ENCODE measurements at places on chromosomes 2 and 18. TPM values are rescaled to one million over a fixed set of nuclear protein-coding genes. Genes with fewer than 3 reads are reported as not detected.

STARD6 gene
- not detected for total RNA-seq

- DNase-seq, result no peak
Observed at GRCh38 chr2:45700407-45701013, 49.0 kb downstream of the PRKCE start.

DNA sequence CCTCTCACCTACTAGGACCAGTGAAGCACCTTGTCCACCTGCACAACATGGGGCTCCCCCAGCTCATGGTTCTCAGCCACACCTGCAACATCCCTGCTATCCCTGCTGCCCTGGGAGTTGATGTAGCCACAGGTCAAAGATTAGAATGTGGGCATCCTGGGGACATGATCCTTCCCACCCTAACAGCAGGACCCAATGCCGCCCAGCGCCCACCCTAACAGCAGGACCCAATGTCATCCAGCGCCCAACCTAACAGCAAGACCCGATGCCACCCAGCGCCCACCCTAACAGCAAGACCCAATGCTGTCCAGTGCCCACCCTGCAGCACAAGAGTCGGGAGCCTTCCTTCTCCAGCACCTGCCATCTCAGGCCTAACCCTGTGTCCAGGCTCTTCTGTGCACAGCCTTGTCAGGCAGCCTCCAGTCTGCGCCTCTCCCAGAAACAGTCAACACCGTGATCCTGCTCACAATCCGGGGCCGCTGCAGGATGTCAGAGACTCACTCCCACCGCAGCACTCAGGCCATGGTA, 237.3 kb upstream of the SALL3 start:
- no peak for DNase-seq

- DNase-seq, result no peak
Observed at GRCh38 chr2:69720404-69720803, 21.5 kb upstream of the ANXA4 start.

DNA sequence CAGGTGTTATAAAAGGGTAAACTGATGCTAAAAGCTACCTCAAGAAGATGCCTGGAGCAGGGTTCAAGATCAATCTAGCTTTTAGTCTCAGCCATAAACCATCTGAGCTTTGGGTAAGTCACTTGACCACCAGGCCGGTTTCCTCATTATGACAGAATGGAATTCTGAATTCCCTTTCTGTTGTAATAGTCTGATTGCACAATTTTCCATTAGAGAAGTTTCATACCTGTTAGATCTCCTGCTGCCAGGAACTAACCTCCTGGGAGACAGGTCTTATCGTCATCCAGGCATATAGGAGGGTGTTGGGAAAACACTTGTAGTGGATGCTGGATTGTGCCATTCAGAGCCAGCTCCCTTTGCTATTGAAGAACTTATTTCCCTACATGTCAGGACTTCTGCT, 272.5 kb downstream of the TDRD15 start:
- DNase-seq, result no peak

DNA sequence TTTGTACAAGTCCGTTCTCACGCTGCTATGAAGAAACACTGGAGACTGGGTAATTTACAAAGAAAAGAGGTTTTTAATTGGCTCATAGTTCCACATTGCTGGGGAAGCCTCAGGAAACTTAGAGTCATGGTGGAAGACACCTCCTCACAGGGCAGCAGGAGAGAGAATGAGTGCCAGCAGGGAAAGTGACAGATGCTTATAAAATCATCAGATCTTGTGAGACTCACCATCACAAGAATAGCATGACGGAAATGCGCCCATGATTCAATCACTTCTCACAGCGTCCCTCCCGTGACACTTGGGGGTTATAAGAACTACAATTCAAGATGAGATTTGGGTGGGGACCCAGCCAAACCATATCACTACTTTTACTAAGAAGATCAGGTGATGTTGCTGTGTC, 285.8 kb downstream of the TMX3 start:
- no peak for DNase-seq
